Activated naive CD8-positive, alpha-beta T cell treated with anti-CD3 and anti-CD28 coated beads, Interleukin-2, amount 50 U/mL, for 24 hours (primary cell): ENCODE measurements at places on chromosomes 4 and X.

DNA sequence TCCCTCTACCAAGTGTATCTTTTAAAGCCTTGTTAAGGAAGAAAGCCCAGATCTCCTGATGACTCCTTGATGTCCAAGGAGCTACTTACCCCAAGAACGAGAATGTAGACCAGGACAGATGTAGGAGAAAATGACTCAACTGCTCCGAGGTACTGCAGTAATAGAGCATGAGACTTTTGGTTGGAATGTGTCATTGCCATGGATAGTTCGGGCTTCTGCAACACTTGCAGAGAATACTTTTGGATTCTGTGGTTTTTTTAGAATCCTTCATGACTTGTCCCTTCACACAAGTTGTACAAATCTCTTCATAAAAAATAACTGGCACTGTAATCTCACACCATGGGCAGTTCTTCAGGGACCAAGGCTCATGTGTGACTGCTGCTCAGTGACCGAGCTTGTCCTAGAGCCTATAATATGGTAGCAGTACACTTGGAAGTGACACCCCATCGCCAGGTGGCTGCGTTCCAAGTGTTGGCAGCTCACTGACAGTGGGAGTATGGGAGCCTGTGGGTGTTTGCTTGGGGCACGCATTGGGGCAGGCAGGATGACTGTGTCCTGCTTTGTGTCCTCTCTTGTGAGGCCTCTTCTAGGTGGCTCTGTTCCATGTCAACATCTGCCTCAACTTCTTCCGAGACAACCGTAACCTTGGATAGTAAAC lies 87.9 kb upstream of the WDR1 start:
- DNase-seq: no peak

- DNase-seq: no peak
These were observed 287.0 kb downstream of the GASK1B start for GRCh38 chr4:157885811-157886210.

DNA sequence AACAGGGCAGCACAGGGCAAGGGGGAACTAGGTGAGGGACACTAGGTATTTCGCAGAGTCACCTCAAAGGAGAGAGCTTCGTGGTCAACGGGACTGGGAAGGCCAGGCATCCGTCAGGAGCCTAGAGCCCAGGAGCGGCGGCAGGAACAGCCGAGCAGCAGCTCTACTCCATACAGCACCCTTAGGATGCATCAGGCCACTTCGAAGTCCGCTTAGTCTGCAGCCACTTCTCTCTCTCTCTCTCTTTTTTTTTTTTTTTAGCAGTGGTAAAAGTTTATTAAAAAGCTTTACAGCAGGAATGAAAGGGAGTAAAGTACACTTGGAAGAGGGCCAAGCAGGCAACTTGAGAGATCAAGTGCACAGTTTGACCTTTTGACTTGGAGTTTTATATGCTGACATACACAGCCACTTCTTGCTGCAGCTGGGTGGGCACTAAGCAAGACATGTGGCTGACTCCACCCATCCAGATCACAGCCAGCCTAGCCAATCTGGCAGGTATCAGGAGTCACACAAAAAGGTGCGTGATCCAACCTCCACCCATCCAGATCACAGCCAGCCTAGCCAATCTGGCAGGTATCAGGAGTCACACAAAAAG lies 209.7 kb upstream of the RADX start:
- no peak for DNase-seq

DNA sequence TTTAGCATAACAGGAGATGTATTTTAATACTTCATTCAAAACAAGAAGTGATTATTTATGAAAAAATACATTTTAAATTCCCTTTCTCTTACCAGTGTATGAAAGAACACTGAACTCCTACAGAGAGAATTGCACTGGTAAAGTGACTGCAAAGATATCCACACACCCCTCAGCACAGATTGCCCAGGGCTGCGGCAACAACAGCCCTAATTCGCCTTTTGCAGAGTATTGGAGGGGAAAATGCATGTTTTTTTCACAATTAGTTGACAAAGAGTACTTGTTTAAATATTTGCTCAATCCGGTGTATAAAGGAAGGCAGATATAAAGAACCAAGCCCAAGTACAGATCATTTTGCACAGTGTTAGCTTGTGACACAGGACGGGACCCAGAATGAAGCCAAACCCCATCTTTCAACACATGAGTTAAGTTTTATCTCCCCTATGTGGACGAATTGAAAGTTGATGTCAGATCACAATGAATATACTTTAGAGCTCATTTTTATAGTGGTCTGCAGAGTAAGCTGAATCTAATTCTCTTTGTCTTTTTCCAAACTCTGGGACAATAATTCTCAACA lies 551.4 kb upstream of the IGFBP7 start:
- DNase-seq: no peak

DNA sequence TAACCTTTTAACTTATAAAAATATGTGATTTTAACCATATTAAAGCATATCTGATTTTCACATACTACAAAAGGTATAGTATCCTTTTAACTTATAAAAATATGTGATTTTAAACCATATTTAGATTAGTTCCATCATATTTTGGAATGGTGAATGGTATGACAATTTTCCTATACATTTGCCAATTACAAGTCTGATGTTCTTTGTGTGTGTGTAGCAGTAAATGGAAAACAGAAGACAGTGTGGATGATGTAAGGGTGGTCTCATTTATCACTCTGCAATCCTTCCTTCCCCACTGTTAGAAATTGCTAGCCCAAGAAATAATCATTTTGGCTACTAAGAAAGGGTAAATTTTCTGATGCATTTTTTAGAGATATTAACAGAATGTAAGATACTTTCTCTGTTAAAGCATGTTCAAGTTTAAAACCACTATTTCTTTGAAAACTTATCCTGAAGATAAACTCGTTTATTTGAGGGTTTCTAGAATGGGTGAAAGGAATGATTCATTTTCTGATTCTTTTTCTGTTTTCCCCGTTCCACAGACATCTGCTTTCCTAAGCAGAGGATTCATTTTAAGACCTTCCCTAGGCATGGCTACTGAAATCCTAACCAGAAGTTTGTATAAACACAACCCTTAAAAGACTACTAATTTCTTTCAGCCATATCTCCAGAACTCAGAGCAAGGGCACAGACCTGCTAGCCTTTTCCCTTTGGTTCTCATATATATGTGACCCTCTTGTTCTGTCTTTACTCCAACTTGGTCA lies 21.0 kb downstream of the NUDT6 start:
- DNase-seq: no peak
